ENCODE measurements at places on chromosomes 5 and 9.

DNA sequence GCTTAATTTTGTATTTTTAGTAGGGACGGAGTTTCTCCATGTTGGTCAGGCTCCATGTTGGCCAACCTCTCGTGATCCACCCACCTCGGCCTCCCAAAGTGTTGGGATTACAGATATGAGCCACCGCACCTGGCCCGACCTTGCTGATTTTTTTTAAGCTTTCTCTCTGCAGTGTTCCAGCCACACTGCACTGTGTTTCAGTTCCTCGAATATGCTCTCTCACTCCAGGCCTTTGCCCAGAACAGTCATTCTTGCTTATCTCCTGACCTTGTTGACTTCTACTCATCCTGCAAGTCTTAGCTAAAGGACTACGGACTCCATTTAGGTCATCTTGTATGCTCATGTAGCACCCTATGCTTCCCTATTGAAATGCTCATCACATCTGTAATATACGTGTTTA is 3.3 kb downstream of the SNAPC3 start:
- no peak for DNase-seq

GRCh38 chr9:25681266-25681665 is 3.0 kb upstream of the TUSC1 start:
- DNase-seq: no peak

- no peak for DNase-seq
Observed at GRCh38 chr9:131727795-131728545, 11.9 kb downstream of the RAPGEF1 start.

- DNase-seq: no peak
Observed at GRCh38 chr5:17426104-17426749, 71.8 kb upstream of the TAF11L2 start.

GRCh38 chr5:116763987-116764866 is 189.6 kb upstream of the SEMA6A start:
- DNase-seq: no peak

DNA sequence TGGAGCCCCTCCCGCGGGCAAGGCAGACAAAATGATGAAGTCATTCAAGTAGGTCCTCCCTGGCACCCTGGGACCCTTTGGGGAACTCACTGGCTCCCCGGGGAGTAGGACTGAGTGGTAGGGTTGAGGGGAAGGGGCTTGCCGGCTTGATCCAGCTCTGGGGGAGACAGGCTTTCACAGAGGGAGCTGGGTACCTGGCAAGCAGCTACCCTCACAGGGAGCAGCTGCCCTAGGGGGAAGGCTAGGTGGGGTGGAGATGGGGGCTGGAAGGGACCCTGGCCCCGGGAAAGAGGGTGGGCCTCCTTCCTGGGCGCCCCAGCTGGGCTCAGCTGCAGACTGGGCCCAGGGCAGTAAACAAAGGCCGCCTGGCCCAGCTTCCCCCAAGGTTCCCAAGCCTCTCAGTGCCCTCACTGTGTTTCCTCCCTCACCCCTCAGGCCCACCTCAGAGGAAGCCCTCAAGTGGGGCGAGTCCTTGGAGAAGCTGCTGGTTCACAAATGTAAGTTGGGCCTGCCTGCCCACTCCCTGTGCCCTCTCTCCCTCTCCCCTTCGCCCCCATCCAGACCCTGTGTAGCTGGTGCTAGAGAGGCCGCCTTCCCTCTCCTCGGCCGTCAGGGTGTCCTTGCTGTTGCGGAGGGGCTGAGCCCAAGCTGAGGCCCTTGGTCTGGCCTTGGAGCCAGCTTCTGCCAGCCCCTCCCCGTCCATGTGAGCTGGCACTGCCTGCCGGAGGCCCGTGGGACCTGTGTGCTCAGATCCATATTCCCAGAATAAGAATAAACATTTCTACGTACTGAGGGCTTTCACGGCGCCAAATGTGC is 131.2 kb downstream of the RGS3 start:
- DNase-seq: no peak

- no peak for DNase-seq
Observed at GRCh38 chr9:114590328-114590727, 2.8 kb downstream of the ATP6V1G1 start.

- DNase-seq: no peak
Observed at GRCh38 chr5:14167211-14167845, 24.2 kb downstream of the TRIO start.

DNA sequence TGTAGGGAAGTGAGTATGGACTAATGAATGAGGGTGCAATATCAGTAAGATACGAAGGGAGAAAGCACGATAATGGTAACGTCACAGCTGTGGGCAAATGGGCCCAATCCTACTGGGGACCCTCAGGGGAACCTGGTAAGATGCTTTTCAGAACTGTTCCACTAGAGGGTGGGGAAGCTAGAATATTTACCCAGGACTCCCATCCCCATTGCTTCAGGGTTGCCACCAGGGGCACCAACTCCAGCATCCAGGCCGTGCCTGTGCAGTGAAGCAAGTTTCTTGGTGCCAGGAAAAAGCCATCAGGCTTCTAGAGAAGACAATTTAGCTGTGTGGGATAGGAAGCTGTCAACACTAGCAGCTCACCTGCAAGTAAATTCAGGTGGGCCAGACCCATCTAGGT is 409.3 kb downstream of the AGTPBP1 start:
- no peak for DNase-seq

GRCh38 chr5:10709409-10709808 is 51.6 kb downstream of the DAP start:
- no peak for DNase-seq

DNA sequence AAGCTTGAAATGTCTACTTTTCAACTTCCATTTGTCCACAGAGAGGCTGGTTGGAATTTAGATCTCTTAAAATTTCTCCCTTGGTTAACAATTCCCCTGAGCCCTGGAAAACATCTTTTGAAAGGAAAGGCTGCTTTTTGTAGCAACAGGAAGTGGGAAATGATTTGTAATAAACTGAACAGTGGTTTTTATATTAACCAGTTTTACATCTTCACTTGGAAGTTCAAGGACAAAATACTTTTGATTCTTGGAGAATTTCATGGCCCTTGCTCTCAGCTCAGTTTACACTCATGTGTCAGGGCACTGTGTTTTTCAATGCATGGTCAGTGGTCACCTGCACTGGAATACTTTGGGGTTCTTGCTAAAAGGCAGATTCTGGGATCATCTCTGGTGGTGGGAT is 9.9 kb downstream of the MLANA start:
- DNase-seq: no peak

DNA sequence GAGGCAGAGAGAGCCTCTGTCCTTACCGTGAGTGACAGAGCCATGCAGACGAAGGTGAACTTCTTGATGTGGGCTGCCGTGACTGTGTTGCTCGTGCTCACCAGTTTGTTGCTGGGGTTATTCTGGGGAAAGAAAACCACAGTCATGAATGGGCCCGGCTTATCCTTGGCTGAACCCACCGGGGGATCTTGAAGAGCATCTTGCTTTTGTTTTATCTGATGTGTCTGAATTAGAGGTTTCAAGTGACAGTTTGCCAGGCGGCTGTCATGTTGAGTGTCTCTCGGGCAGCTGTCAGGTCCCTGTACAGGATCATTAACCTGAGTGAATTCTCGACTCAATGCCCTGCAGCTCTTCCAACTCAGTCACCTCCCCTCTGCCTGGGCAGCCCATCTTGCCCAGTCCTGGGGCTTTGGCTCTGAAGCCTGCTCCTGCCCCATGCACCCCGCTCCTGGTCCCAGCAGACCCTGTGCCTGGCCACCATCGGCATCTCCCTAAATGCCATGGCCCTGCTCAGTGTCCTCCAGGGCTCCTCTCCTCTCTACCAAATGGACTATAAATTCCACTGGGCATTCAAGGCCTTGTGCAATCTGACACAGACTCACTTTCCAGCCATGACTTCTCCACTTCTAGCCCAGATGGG is 77.4 kb downstream of the OTULIN start:
- no peak for DNase-seq

GRCh38 chr5:180668835-180669596 is 19.6 kb upstream of the FLT4 start:
- DNase-seq: no peak

DNA sequence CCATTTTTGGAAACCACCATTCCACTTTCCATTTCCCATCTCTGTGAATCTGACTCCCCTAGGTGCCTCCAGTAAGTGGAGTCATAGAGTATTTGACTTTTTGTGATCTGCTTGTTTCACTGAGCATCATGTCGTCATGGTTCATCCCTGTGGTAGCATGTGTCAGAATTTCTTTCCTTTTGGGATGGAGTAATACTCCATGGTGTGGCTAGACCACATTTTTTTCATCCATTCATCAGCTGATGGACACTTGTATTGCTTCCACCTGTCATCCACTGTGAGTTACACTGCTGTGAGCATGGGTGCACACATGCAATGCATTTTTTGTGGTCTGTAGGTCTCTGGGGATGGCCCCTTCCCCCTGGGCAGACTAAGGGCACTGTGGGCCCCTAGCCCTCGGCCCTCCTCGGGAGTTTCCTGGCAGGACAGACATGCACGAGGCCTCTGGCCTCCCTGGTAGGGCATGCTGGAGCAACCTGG is 115.9 kb downstream of the GADD45G start:
- no peak for DNase-seq

- DNase-seq: no peak
Observed at GRCh38 chr9:110303133-110303532, 34.5 kb downstream of the TXNDC8 start.

DNA sequence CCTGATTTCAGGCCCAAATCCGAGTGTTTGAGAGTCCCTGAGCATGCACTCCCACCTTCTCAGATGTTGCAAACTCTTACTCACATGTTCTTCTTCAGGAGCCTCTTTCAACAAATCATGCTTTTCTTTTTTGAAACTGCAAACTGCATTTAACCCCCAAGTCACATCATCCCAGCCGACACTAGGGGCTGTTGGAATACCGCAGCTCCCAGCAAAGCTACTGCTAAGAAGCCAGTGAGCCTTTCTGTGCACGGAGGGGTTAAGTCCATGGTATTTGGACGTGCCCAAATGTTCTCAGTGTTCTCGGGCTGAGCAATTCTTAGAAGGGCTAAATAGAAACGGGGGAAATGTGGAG is 282.9 kb downstream of the NFIB start:
- no peak for DNase-seq

- no peak for DNase-seq
Observed at GRCh38 chr9:118017607-118018122, 313.5 kb downstream of the TLR4 start.

- DNase-seq: no peak
Observed at GRCh38 chr5:23314827-23315226, 192.6 kb upstream of the PRDM9 start.

GRCh38 chr5:17147170-17147569 is 70.3 kb upstream of the BASP1 start:
- no peak for DNase-seq

DNA sequence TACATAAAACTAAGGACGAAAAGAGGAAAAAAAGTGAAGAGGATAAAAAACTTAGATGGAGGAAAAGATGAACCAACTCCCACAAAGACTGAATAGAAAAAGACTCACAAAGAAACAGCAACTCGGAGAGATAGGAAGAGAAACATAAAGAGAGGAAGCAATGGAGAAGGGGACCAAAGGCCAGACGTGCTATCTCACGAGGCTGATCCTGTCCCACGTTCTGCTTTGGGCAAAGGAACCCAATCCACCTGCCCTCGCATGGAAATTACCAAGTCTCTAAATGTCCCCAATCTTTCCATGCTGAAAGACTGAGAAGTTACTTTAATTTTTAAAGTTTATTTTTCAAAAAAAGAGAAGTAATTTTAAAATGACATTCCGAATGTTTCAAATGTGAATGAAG is 36.6 kb downstream of the TMEM245 start:
- no peak for DNase-seq

- no peak for DNase-seq
Observed at GRCh38 chr5:76274571-76274970, 128.5 kb upstream of the IQGAP2 start.

- DNase-seq: no peak
Observed at GRCh38 chr5:173233347-173234128, 1.5 kb downstream of the NKX2-5 start.

DNA sequence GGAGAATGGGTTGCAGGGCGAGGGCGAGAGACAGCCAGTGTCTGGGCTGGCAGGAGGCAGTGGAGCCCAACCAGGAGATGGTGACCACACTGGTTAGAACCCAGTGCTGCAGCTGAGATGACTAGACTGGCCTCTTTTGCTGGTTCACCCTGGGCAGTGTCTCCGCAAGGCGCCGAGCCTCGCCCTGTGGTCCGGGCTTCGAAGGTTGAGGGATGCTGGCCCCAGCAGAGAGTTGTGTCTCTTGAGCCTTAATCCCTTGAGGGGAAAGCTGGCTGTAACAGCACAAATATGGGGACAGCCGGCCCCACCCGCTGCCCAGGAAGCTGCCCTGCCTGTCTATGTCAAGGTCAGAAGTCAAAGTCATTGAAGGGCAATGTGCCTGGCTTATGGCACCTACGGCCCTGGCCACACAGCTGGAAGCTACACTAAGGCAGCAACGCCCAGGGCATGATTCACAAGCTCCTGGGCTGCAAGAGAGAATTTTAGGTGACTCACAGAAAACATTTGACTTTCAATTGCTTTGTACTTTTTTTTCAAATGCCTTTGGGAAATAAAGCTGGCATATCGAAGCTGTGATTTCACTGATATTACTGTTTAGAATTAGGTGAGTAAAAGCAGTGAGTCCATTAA is 33.3 kb downstream of the NKX2-5 start:
- no peak for DNase-seq

- no peak for DNase-seq
Observed at GRCh38 chr5:73426034-73426433, 22.5 kb downstream of the FOXD1 start.

DNA sequence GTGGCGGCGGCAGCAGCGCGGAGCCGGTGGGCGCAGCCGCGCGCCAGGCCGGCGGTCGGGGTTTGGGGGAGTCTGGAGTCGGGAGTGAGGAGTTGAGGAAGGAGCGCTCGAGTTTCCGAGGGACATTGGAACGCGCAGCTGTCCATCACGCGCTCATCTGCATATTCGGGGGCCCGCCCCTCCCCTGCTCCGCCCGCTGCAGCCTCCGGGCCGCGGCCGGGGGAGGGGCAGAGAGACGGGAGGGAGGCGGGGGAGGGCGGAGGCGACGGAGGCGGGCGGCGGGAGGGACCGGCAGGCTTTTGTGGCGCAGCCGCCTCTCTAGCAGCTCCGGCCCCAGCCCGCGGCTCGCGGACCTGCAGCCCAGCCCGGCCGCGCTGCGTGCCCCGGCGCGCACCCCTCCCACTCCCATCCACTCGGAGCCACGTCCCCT is at the start of gene IRX2:
Gene IRX2 (minus strand): TSS at position 86 of the 430 bp plus-strand sequence. CDS start 264 bp downstream, outside the sequence.
- DNase-seq: no peak

DNA sequence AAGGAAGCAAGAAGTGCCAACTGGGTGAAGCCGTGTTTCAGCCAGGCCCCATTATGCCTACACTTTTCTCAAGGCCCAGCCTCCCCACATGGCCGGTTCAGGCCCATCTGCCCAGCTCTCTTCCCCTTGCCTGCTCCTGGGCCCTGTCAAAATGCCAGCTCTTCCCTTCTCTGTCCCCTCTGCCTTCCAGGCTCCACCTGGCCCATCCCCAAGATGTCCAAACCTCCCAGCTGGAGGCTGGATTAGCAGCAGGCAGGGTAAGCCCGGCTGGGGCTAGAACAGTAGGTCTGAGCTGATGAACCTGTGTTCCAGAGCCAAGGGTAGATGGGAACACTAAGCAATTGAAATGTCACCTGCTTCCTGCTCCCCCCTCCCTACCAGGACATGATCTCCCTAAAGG is 64.1 kb upstream of the HSPA9 start:
- DNase-seq: no peak

- no peak for DNase-seq
Observed at GRCh38 chr9:33750839-33751339, 44.5 kb upstream of the PRSS3 start.

All from activated CD4-positive, alpha-beta T cell treated with anti-CD3 and anti-CD28 coated beads, Interleukin-2, amount 50 U/mL, for 1 hour (primary cell).